ENCODE measurements at places on chromosomes 3 and 15.

GRCh38 chr3:110343376-110343775, 728.2 kb upstream of the NECTIN3 start:
- no peak overlapping the region for H3K27ac ChIP-seq
- H3K4me1 ChIP-seq, result peaks cover 5% of the 10 kb centered on the region
- H3K36me3 ChIP-seq, result no peaks in the 10 kb centered on the region
- no peak overlapping the region for H3K4me3 ChIP-seq
- peak; percentile 47 for DNase-seq
- no peaks in the 10 kb centered on the region for H3K27me3 ChIP-seq

DNA sequence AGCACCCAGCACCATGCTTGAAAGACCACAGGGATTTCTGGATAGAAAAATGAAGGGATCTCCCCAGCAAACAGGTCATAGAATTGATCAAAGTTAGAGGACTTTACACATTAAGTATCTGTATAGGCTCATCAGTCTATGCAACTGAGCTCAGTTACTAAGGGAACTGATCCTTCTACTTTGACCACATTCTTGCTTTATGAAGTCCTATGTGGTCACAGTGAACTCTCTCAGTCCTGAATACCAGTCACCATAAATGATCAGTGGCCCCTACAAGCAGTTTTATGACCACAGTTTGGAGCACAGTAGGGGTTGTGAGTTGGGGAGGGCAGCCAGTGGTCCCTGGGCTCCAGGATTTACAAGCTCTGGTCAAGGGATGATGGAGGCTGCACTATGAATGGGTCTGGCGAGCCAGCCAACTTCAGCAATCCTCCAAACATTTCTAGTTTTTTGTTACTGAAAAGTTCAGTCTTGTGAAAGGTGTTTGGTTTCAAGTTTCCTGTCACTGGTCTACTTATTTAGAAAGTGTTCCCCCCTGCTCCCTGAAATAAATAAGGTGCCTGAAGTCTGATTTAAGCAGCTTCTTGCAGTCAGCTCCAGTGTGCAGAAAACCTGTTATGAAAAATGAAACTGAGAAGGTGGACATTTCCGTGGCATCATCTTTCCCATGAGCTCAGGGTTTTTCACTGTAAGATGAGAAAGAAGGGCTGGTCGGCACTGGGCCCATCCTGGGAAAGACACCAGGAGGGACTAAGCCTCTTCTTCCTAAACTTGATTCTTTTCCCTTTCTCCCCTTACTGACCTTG, 75.5 kb downstream of the DAPK2 start:
- H3K27me3 ChIP-seq, result no peaks in the 10 kb centered on the region
- no peak overlapping the region for H3K27ac ChIP-seq
- H3K4me1 ChIP-seq, result peaks cover 9% of the 10 kb centered on the region
- no peak for DNase-seq
- no peak overlapping the region for H3K4me3 ChIP-seq
- no peaks in the 10 kb centered on the region for H3K36me3 ChIP-seq

DNA sequence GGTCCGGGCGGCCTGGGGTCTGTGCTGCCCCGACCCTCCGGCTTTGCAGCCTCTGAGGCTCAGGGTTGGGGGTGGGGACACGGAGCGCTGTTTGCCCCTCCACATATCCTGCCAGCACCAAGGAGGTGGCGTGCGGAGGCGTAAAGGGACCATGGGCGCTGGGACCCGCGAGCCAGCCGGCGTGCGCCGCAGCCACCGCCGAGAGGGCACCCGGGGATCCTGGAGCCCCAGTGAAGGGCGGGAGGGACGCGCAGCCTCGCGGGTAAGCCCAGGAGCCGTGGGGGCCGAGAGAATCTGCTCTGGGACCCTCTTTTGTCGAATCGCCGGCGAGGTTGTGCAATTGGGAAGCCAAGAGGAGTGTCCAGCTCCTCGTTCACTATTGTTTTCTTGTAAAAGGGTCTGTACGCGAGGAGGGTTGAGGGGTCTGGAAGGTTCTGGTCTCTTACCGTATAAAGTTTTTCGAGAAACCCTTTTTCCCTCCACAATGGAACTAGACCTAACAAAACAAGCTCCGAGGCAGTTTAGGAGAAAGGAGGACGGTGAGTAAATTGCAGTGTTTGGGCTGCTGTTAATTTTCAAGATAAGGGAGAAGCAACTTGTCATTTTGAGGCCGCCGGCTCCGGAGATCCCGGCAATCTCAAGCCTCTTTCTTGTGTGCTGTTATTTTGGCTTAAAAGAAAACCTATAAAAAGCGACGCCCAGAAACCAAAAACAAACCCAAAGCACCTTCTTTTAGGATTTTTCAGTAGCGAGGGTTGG, 29.9 kb upstream of the ST3GAL6 start:
- no peaks in the 10 kb centered on the region for H3K36me3 ChIP-seq
- peak overlapping the region; percentile 84 for H3K4me3 ChIP-seq
- H3K27ac ChIP-seq, result peak overlapping the region; percentile 44
- DNase-seq, result peak; percentile 7

- no peaks in the 10 kb centered on the region for H3K36me3 ChIP-seq
- H3K27ac ChIP-seq, result no peak overlapping the region
- DNase-seq, result no peak
- no peaks in the 10 kb centered on the region for H3K27me3 ChIP-seq
- H3K4me3 ChIP-seq, result no peak overlapping the region
Observed at GRCh38 chr3:6047016-6047415, 813.9 kb upstream of the GRM7 start.

DNA sequence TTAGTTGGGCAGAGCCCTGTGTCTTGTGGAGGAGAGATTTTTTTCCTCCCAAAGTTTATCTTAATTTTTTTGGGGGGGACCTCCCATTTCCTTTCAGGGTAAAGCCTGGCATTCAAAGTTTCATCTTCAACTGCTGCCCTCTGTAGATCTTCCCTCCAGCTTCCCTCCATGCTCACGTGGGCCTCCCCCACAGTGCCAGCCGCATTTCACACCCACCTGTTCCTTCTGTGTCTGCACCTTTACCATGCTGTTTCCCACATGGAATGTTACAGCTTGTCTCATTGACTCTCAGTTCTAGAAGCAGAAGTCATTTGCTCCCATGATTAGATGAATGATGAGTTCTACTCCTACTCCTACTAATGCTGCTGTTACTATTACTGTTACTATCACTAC, 6.5 kb downstream of the CELF6 start:
- no peaks in the 10 kb centered on the region for H3K4me1 ChIP-seq
- no peak overlapping the region for H3K27ac ChIP-seq
- no peak overlapping the region for H3K4me3 ChIP-seq
- peaks cover 7% of the 10 kb centered on the region for H3K27me3 ChIP-seq
- H3K36me3 ChIP-seq, result no peaks in the 10 kb centered on the region

GRCh38 chr15:36589971-36590370, 10.5 kb downstream of the CDIN1 start:
- H3K4me1 ChIP-seq, result peaks cover 24% of the 10 kb centered on the region
- H3K27ac ChIP-seq, result peak overlapping the region; percentile 73
- H3K36me3 ChIP-seq, result no peaks in the 10 kb centered on the region
- no peaks in the 10 kb centered on the region for H3K27me3 ChIP-seq
- DNase-seq, result peak; percentile 67
- H3K4me3 ChIP-seq, result no peak overlapping the region

GRCh38 chr3:116483135-116483534, 37.8 kb upstream of the LSAMP start:
- no peak for DNase-seq
- H3K27me3 ChIP-seq, result no peaks in the 10 kb centered on the region
- no peak overlapping the region for H3K27ac ChIP-seq
- H3K4me3 ChIP-seq, result no peak overlapping the region
- H3K36me3 ChIP-seq, result no peaks in the 10 kb centered on the region

- no peaks in the 10 kb centered on the region for H3K27me3 ChIP-seq
- no peaks in the 10 kb centered on the region for H3K36me3 ChIP-seq
- no peak for DNase-seq
- no peak overlapping the region for H3K27ac ChIP-seq
- no peak overlapping the region for H3K4me3 ChIP-seq
Observed at GRCh38 chr3:133838916-133839800, 33.5 kb downstream of the SRPRB start.

DNA sequence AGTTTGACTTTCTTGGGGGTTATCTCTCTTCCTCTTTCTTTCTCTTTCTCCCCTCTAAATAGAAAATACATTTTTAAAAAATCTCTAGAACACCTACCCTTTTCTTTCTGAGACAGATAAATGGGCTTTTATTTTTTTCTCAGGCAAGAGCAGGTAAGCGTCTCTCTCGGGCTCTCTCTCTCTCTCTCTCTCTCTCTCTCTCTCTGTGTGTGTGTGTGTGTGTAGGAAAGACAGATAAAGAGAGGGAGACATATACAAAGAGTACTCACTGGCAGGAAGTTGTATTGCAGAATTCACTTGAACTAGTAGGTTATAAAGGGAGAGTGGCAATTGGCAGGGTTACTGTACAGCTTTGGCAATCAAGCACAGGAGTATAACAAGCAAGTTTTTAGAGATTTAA, 118.1 kb upstream of the LSAMP start:
- no peaks in the 10 kb centered on the region for H3K27me3 ChIP-seq
- H3K36me3 ChIP-seq, result no peaks in the 10 kb centered on the region
- no peak for DNase-seq
- no peak overlapping the region for H3K4me3 ChIP-seq

- no peaks in the 10 kb centered on the region for H3K36me3 ChIP-seq
- H3K4me1 ChIP-seq, result peaks cover 10% of the 10 kb centered on the region
- no peak for DNase-seq
- H3K27ac ChIP-seq, result no peak overlapping the region
Observed at GRCh38 chr15:99721896-99722295, 11.3 kb downstream of the LYSMD4 start.

- no peaks in the 10 kb centered on the region for H3K36me3 ChIP-seq
- peak; percentile 50 for DNase-seq
- H3K27me3 ChIP-seq, result no peaks in the 10 kb centered on the region
- H3K27ac ChIP-seq, result no peak overlapping the region
- H3K4me1 ChIP-seq, result no peaks in the 10 kb centered on the region
Observed at GRCh38 chr3:145807990-145808389, 353.0 kb downstream of the PLOD2 start.

DNA sequence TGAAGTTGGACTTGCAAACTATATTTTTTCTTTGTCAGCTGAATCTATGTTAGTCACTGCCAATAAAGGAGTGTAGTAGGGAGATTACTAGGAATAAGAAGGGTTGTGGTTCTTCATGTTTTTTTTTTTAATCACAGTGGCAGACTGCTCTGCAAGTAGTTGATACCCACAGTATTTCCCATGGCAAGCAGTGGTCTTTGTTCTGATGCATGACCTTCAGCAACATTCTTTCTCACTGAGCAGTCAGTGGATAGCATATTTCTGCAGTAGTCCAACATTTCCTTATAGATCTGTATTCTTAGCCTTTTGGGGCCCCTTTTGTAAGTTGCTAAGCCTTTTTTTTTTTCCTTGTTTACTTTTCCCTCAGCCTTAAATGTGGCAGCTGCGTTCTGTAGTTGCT, 151.1 kb downstream of the DOCK3 start:
- no peaks in the 10 kb centered on the region for H3K36me3 ChIP-seq
- H3K27me3 ChIP-seq, result no peaks in the 10 kb centered on the region
- peak; percentile 46 for DNase-seq
- no peaks in the 10 kb centered on the region for H3K4me1 ChIP-seq
- H3K4me3 ChIP-seq, result no peak overlapping the region
- no peak overlapping the region for H3K27ac ChIP-seq

- no peaks in the 10 kb centered on the region for H3K27me3 ChIP-seq
- DNase-seq, result no peak
- no peak overlapping the region for H3K27ac ChIP-seq
Observed at GRCh38 chr3:136281966-136282520, 31.9 kb downstream of the PCCB start.

- no peaks in the 10 kb centered on the region for H3K27me3 ChIP-seq
- no peak for DNase-seq
- no peak overlapping the region for H3K4me3 ChIP-seq
- H3K4me1 ChIP-seq, result no peaks in the 10 kb centered on the region
Observed at GRCh38 chr15:94255540-94255939, 24.2 kb downstream of the MCTP2 start.

DNA sequence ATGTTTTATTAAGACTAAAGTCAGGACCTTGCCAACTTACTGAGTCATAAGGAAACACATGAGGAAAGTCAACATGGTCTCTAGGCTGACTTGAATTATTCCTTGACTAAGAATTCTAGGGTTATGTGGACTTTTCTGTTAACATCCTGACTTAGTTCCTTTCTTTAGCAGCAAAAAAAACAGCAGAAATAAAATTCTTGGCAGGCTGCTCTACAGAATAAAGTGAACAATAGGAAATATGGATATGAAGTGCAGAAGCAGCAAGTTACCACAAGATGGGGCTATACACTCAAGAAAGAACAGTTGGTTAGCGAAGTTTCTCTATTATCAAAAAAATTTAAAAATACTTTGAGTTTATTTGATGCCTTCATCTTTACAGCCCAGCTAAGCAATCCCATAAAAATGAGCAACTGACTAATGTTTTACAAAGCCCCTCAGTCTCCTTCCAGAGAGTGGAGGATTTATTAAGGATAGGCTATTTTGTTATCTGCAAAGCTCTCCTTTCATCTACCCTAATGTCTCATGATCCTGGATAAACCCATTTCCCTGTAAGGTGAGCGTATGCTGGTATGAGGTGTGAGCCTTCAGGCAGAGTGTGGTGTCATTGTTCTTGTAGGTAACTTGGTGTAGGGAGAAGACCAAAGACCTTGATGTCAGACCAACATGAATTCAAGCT, 23.1 kb upstream of the MCCC1 start:
- peaks cover 6% of the 10 kb centered on the region for H3K4me1 ChIP-seq
- H3K4me3 ChIP-seq, result no peak overlapping the region
- no peaks in the 10 kb centered on the region for H3K36me3 ChIP-seq
- DNase-seq, result peak; percentile 51

- H3K36me3 ChIP-seq, result no peaks in the 10 kb centered on the region
- H3K4me1 ChIP-seq, result peaks cover 5% of the 10 kb centered on the region
- no peak overlapping the region for H3K27ac ChIP-seq
- no peaks in the 10 kb centered on the region for H3K27me3 ChIP-seq
Observed at GRCh38 chr3:118550122-118550521, 484.5 kb downstream of the IGSF11 start.

GRCh38 chr15:61681676-61682075, 378.6 kb downstream of the VPS13C start:
- H3K4me3 ChIP-seq, result no peak overlapping the region
- H3K27me3 ChIP-seq, result no peaks in the 10 kb centered on the region
- DNase-seq, result no peak
- H3K4me1 ChIP-seq, result no peaks in the 10 kb centered on the region

DNA sequence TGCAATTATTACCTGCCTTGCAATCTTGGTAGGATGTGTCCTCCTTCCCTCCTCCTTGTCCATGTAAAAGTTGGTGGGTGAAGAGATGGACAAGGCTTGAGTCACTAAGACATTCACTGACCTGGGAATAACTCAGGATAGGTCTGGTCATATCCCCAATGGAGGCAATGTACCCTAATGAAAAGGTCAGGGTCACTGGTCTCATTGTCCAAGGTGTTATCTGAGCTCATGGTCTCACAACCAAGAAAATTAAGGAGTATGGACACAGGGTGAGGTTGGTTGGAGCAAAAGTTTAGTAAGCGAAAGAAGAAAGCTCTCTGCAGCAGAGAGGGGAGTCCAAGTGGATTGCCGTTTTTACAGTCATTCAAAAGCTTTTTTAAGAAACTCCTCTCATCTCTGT, 179.0 kb downstream of the SNRPN start:
- no peak overlapping the region for H3K27ac ChIP-seq
- H3K27me3 ChIP-seq, result no peaks in the 10 kb centered on the region
- H3K4me3 ChIP-seq, result no peak overlapping the region
- DNase-seq, result no peak

- H3K4me3 ChIP-seq, result no peak overlapping the region
- H3K4me1 ChIP-seq, result no peaks in the 10 kb centered on the region
- no peak for DNase-seq
- H3K27me3 ChIP-seq, result no peaks in the 10 kb centered on the region
Observed at GRCh38 chr15:45862034-45862433, 227.2 kb downstream of the SQOR start.

- H3K27me3 ChIP-seq, result no peaks in the 10 kb centered on the region
- H3K4me1 ChIP-seq, result peaks cover 31% of the 10 kb centered on the region
- H3K36me3 ChIP-seq, result no peaks in the 10 kb centered on the region
Observed at GRCh38 chr3:151305060-151305774, 11.4 kb downstream of the GPR87 start.

All from astrocyte (in vitro differentiated cells and primary cell).